ENCODE measurements at places on chromosomes 3 and 15. TPM values are rescaled to one million over a fixed set of nuclear protein-coding genes. Genes with fewer than 3 reads are reported as not detected.

GRCh38 chr3:129658110-129658843, 51.8 kb upstream of the PLXND1 start:
- DNase-seq: no peak

The C3orf70 gene
- total RNA-seq: 2.2 TPM

DNA sequence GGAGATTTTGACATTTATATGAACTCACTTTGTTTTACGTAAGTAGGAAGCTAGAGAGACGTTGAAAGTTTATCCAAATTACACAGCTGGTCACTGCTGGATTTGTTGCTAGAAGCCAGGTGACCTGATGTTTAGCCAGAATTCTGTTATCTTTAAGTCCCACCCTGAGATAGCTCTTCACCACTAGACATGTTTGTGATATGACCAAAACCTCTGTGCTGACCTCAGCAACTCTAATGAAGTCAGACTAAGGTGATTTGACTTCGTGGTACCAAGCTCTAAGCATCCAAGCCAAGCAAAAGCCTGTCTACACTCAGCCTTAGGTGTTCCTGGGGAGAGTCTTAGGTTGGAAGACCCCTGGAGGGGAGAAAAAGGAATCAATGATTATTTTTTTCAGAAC, 102.4 kb downstream of the ARRDC4 start:
- DNase-seq: no peak

- no peak for DNase-seq
Measured at GRCh38 chr3:65810302-65810701, 228.4 kb downstream of the MAGI1 start.

The NDUFB5 gene
- 276 TPM for total RNA-seq

- DNase-seq: peak; percentile 62
Measured at GRCh38 chr15:97961067-97961954, 808 bp downstream of the ARRDC4 start.

The SI gene
- total RNA-seq: not detected

DNA sequence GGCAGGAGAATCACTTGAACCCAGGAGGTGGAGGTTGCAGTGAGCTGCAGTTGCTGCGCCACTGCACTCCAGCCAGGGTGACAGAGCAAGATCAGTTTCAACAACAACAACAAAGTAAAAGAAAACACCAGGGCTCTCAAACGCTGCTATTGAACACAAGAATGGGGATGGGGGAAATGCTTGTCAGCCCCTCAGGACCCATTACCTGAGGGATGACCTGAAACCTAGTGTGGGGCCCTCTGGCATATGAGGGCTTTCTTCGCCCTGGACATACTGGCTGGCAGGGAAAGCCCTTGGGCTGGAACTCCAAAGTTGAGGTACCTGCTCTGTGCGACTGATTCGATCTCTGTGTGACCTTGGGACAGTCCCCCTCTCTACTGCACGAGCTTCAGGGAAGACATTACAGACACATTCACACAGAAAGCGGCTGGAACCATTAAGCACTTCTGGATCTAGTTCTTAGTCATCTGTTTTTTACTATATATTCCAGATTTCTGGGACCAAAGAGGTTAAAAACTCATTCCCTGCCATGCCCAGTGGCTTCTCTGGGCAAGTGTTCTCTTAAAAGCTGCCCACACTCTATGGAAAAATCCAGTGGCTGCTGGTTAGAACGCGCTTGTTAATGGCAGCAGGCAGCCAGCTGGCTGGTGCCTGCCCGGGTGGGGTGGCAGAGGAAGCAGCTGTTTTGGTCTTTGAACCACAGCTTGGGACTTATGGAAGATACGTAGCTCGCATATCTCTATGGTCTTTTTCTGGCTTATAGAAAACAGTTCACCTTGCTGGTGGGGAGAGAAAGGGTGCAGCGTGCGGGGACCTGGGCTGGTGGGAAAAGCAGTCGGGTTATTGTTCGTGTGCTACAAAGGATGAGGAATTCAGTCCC, 57.2 kb downstream of the ATP1B3 start:
- DNase-seq: no peak

- DNase-seq: no peak
Measured at GRCh38 chr3:183697123-183697609, 431 bp upstream of the YEATS2 start.

GRCh38 chr3:17749281-17749680, 6.8 kb upstream of the TBC1D5 start:
- DNase-seq: no peak

- no peak for DNase-seq
Measured at GRCh38 chr15:83248151-83249029, 36.1 kb downstream of the BNC1 start.

- no peak for DNase-seq
Measured at GRCh38 chr3:124557433-124558232, 172.6 kb upstream of the UMPS start.

DNA sequence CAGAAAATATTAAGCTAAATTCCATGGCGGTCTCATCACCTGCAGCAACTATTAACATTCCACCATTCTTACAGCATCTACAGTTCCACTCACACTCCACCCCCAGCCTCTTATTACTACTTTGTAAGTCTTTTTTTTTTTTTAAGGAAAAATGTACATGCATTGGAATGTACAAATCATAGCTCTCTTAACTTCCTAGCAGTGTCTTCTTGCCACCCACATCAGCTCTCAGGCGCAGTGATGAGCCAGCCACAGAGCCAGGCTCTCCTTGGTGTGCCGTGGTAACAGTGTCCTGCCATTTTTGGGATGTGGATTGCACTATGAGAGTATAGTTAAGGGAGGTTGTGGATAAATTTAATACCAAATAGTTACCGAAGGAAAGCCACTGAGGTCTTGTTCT, 17.8 kb downstream of the ABHD17C start:
- no peak for DNase-seq

The CCK gene
- total RNA-seq: not detected

DNA sequence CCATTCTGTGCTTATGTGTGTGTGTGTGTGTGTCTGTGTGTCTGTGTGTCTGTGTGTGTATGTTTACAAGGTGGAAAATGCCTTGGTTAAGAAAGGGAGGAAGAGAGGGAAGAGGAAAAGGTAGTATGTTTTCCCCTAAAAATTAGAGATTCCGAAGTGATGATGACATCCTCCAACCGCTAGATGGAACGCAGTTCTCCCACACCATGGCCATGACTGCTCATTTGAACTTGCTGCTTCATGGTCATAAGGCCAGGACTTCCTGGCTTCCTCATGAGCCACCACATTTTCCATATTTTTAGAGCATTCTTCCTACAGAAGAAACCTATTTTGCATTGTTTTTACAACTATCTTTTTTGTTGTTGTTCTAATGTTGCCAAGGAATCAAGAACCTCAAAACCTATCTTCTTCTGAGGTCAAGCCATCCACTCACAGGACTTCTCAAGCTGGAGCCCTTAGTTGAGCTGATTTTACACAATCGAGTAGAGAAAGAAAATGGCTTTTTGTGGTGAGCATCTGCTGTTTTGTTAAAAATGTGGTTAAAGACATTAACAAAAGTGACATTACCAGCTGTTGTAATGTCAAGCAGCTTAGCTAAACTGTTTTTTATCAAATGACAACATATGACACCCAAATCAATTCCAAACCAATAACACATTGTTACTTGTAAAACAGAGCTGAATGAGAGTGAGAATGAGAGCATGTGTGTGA, 1091.0 kb downstream of the FHIT start:
- no peak for DNase-seq

- DNase-seq: no peak
Measured at GRCh38 chr3:9077029-9077428, 113.8 kb upstream of the RAD18 start.

The FAM81A gene
- 6.0 TPM for total RNA-seq

The CHRNA5 gene
- 2.7 TPM for total RNA-seq

GRCh38 chr3:23324745-23325144, 121.6 kb downstream of the UBE2E2 start:
- DNase-seq: no peak

DNA sequence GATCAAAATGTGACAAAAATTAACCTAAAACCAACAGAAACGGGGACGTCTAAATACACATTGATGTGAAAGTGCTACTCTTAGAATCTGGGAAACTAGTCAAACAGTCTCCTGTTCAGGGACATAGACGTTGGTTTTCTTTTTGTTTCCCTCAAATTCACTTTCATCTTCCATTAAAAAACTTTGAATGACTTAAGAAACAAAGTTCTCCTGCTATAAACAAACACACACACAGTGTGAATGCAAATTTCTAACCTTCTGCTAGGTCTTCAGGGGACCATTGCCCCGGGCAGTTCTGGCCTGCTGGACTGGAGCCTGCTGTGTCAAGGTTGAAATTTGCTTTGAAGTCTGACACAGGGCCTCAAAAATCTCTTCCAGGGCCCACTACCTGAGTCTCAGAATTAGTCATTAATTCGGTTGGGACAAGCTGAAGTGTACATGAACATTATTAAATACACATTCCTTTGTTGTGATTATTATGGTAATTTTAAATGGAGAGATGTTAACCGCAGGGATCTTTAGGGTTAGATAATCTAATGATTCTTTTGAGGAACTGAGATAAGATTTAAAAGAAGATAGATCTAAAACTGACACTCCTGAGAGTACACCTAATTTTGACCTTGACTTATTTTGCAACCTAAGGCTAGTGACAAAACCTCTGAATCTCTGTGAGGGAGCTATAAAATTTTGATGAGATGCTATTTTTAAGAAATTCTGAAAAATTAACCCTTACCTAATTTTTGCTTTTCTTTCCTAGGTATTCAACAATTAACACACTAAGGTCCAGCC, 1260.4 kb downstream of the ROBO1 start:
- DNase-seq: no peak

The KY gene
- 7.4 TPM for total RNA-seq

The CMTM8 gene
- total RNA-seq: 3.1 TPM

DNA sequence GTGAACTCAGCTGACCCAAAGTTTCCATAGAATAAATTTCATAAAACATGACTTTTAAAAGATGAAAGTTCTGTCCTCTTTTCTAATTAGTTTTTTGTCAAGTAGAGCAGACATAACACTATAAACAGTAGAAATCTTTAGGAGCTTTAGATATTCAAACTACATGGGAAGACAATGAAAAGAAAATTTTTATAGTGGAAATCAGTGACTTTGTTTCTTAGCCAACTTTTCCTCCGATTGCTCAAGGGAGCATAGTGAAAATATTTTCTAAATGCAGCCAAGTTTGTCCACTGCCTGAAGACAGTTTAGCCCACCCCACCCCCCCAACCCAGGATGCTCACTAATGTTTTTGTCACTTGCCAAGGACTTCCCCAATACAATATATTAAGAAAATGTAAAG, 114.9 kb downstream of the PLD1 start:
- DNase-seq: no peak

DNA sequence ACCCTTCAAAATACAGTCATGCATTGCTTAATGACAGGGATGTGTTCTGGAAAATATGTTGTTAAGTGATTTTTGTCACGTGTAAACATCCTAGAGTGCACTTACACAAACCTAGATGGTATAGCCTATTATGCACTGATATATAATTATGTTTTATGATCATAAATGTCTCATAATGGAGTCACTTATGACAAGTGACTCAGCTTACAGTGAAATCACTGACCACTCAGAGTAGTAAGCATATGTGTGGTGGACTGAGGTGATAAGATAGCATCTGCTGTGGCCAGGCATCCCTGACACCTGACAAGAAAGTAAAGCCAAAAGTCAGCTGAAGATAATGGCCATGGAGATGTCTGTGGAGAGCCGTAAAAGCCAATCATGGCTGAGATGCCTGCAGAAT, 5.4 kb downstream of the ACAD11 start:
- DNase-seq: no peak

DNA sequence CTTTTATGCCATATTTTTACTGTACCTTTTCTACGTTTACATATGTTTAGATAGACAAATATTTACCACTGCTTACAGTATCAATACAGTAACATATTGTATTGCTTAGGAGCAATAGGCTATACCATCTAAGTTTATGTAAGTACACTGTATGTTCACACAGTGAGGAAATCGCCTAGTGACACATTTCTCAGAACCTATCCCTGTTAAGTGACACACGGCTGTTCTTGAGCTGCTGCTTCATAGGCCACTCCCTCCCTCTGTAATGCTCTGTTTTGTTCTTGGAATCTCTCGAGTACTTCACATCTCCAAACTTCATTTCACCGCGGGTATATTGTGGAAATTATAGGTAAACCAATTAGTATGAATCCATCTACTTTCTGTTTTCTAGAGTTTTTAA, 13.4 kb upstream of the SELENOT start:
- no peak for DNase-seq

GRCh38 chr3:187954516-187954872, 199.5 kb upstream of the LPP start:
- no peak for DNase-seq

- DNase-seq: no peak
Measured at GRCh38 chr3:108119398-108120104, 28.7 kb upstream of the CD47 start.

The TEX55 gene
- not detected for total RNA-seq

DNA sequence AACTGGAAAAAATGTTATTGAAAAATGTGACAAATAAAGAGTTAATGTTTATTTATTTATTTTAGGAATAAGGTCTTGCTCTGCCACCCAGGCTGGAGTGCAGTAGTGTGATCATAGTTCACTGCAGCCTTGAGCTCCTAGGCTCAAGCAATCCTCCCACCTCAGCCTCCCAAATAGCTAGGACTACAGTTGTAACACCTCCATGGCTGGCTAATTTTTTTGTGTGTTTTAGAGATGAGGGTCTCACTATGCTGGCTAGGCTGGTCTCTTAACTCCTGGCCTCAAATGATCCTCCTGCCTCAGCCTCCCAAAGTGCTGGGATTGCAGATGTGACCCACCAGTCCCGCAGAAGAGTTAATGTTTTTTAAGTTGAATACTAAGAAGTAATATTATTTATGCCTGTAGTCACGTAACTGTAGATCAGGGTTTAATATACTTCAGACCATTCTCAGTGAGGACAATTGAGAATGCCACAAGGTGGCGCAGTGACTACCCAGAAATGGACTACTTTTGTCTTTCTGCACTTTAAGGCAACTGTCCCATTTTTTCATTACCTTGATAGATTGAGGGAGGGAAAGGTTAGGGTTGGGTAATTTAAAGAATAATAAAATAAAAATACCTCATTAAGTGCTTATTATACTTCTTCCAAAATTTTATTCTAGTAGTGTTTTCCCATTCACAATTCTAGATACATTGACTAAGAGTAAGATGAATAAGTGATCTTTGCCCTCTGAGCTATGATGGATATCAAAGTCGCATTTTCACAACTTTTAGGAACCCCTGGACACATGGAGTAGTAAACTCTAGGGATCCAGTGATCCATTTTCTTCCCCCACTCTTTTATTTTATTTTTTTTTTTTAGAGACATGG, 6.0 kb downstream of the MUC13 start:
- DNase-seq: peak; percentile 31
